Activated CD4-positive, alpha-beta T cell treated with anti-CD3 and anti-CD28 coated beads for 36 hours (primary cell): ENCODE measurements at places on chromosomes 2 and 18. TPM values are rescaled to one million over a fixed set of nuclear protein-coding genes. Genes with fewer than 3 reads are reported as not detected.

The COL6A3 gene
- 36.4 TPM for total RNA-seq

The HYCC2 gene
- 15.8 TPM for total RNA-seq

The TBR1 gene
- total RNA-seq, result 0.04 TPM

The SCG2 gene
- total RNA-seq, result not detected

The RAD51AP2 gene
- not detected for total RNA-seq

The OSBPL6 gene
- total RNA-seq, result 2.5 TPM

The TSGA10 gene
- 6.4 TPM for total RNA-seq

GRCh38 chr18:36805105-36805504, 23.7 kb downstream of the TPGS2 start:
- H3K27ac ChIP-seq, result no peak overlapping the region
- H3K4me1 ChIP-seq, result peaks cover 5% of the 10 kb centered on the region
- H3K36me3 ChIP-seq, result peaks cover 58% of the 10 kb centered on the region

- no peak overlapping the region for H3K27ac ChIP-seq
- DNase-seq, result no peak
- H3K27me3 ChIP-seq, result no peaks in the 10 kb centered on the region
- no peaks in the 10 kb centered on the region for H3K36me3 ChIP-seq
These were observed 39.5 kb downstream of the TGOLN2 start for GRCh38 chr2:85288244-85288725.

DNA sequence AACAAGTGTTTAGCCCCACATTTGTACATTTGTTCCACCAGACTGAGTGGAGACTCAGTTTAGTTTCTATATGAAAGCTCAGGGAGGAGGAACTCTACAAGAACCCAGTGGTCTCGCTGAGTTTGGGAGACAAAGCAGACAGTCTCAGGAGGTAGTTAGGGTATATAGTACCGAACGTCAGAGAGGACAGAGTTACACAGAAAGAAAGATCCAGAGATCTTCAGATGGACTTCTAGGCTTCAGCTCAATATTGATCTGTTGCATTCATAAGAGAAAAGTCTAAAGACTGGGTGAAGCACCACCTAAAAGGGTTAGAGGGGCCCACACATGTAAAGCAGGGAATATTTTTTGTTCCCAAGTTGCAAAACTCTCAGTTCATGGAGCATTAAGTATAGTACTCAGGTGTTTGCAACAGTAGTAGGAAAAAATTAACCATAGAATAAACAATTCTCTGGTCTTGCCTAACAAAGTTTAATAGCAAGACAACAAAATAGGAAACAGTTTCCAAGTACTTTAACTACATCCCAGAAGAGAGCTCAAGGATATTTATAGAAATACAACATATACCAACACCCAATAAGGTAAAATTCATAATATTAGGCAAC, 4.2 kb downstream of the TFPI start:
- H3K4me3 ChIP-seq, result no peak overlapping the region
- no peak for DNase-seq
- H3K36me3 ChIP-seq, result no peaks in the 10 kb centered on the region
- peaks cover 8% of the 10 kb centered on the region for H3K27me3 ChIP-seq
- peaks cover 8% of the 10 kb centered on the region for H3K4me1 ChIP-seq

DNA sequence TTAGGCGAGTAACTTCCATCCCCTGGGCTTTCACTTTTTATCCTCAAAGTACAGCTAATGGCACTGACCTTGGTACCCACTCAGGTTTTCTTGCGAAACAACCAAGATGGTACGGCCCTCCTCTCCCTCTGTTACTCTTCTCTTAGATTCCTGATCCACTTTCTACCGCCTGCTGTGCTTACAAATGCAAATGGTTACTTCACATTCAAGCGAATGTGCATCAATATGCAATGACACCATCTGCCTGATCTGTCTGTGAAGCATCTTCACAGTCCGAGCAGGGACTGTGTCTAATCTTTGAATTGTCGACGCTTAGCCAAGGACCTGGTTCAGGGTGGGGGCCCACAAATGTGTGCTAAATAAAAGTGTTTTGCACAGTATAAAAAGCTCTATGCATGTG, 112.2 kb downstream of the TRIB2 start:
- H3K27me3 ChIP-seq, result peaks cover 4% of the 10 kb centered on the region
- no peak overlapping the region for H3K27ac ChIP-seq
- no peaks in the 10 kb centered on the region for H3K4me1 ChIP-seq
- DNase-seq, result no peak
- H3K36me3 ChIP-seq, result no peaks in the 10 kb centered on the region
- no peak overlapping the region for H3K4me3 ChIP-seq

GRCh38 chr2:209451209-209451834, 27.5 kb downstream of the MAP2 start:
- no peaks in the 10 kb centered on the region for H3K36me3 ChIP-seq
- H3K4me1 ChIP-seq, result no peaks in the 10 kb centered on the region
- no peak for DNase-seq
- no peak overlapping the region for H3K27ac ChIP-seq
- H3K4me3 ChIP-seq, result no peak overlapping the region

DNA sequence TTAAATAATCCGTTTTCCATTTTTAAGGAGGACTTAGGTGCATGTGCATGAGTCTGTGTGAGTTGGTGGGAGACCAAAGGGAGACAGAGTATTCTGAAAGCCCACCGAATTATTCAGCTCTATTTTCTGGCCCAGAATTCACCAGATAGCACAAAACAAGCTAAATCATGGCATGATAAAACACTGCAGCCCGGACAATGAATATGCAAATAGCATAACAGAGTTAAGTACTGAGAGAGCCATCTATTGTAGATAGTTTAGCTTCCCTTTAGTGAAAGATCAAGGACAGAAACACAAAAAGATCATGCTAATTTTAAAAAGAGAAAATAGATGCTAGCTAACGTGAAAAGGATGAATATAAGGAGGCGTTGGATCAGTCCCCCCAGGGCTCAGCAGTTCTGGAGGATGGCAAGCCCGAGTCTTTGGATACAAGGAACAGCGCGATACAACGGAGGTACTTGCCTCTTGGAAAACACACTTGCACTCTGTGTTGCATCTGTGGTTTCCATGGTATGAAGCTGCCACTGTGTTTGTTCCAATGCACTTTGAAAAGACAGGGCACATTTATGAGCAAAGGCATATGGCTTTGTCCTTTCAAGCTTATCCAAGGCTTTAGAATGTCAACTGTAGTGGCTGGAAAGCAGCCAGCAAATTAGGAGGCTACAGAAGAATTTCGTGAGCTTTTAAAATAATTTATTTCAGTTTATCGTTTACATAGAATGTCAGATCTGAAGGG, 119.9 kb downstream of the LYPD1 start:
- no peak overlapping the region for H3K27ac ChIP-seq
- no peak for DNase-seq
- no peaks in the 10 kb centered on the region for H3K36me3 ChIP-seq
- peaks cover 2% of the 10 kb centered on the region for H3K27me3 ChIP-seq
- no peak overlapping the region for H3K4me3 ChIP-seq
- no peaks in the 10 kb centered on the region for H3K4me1 ChIP-seq

GRCh38 chr2:43791035-43791765, 17.4 kb downstream of the DYNC2LI1 start:
- no peak overlapping the region for H3K27ac ChIP-seq
- H3K4me1 ChIP-seq, result peaks cover 25% of the 10 kb centered on the region
- H3K4me3 ChIP-seq, result no peak overlapping the region
- DNase-seq, result no peak

GRCh38 chr2:109638795-109639194, 24.6 kb downstream of the SOWAHC start:
- no peak overlapping the region for H3K4me3 ChIP-seq
- no peaks in the 10 kb centered on the region for H3K36me3 ChIP-seq
- DNase-seq, result no peak
- H3K27me3 ChIP-seq, result peaks cover 2% of the 10 kb centered on the region

GRCh38 chr2:21052044-21052443, 8.2 kb upstream of the APOB start:
- no peaks in the 10 kb centered on the region for H3K36me3 ChIP-seq
- H3K4me3 ChIP-seq, result no peak overlapping the region
- H3K27ac ChIP-seq, result no peak overlapping the region
- no peak for DNase-seq
- H3K27me3 ChIP-seq, result peaks cover 12% of the 10 kb centered on the region

DNA sequence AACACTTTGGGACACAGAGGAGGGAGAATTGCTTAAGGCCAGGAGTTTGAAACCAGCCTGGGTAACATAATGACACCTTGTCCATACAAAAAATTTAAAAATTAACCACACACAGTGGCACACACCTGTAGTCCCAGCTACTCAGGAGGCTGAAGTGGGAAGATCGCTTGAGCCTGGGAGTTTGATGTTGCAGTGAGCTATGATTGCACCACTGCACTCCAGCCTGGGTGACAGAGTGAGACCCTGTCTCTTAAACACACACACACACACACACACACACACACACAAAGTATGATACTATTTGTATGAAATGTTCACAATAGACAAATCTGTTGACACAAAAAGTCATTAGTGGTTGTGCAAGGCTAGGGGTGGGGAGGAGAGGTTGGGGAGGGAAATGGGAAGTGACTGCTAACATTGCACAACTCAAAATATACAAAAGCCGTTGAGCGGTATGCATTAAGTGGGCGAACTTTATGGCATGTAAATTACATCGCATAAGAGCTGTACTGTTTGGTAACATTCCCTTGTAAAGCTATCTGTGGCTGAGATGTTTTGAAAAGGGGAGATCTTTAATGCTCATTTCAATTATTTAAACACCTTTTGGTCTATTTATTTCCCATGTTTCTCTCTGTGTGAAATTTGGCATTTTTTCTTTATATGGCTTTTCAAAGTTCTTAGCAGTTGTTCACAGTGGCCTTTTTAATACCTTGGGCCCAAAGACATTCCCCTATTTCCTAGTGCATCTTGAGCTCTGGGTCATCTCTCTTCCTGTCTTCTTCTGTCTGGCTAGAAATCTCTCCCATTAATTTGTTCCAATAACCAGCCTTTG, 58.9 kb upstream of the ZNF516 start:
- no peak overlapping the region for H3K4me3 ChIP-seq
- peaks cover 2% of the 10 kb centered on the region for H3K27me3 ChIP-seq
- no peak overlapping the region for H3K27ac ChIP-seq
- H3K36me3 ChIP-seq, result no peaks in the 10 kb centered on the region
- no peaks in the 10 kb centered on the region for H3K4me1 ChIP-seq

DNA sequence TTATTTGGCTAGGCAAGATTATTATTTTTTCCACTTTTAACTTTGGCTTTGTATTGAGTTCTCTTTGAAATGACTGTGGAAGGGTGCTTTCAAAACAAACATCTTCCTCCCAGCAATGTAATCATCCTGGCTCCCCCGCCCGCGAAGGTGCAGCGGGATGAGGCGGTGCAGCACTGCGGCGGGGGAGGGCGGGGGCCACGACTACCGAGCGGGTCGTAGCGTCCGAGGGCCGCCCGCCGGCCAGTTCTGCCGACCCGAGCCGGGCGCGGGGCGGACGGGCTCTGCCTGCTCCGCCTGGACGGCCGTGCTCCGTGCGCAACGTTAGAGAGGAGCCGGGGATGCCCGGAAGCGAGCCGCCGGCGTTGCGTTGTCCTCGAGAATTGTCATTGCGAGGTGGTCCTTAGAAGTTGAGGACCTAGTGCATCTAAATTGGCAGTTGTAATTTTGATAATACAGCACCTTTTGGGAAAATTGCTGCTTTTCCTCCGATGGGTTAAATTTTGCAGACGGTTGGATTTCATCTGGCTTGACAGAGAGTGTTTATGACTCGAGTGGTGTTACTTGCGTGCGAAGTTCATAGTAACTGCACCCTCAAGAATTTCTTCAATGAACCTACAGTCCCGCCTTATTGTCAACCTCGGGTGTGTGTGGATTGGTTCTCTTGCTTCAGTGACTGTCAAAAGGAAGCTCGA, 1.1 kb downstream of the EPC2 start:
- peaks cover 11% of the 10 kb centered on the region for H3K27me3 ChIP-seq
- peaks cover 50% of the 10 kb centered on the region for H3K4me1 ChIP-seq
- peaks cover 12% of the 10 kb centered on the region for H3K36me3 ChIP-seq
- H3K27ac ChIP-seq, result peak overlapping the region; percentile 88

- peak overlapping the region; percentile 81 for H3K4me3 ChIP-seq
- H3K4me1 ChIP-seq, result peaks cover 47% of the 10 kb centered on the region
- peak; percentile 25 for DNase-seq
- peak overlapping the region; percentile 100 for H3K27ac ChIP-seq
- no peaks in the 10 kb centered on the region for H3K27me3 ChIP-seq
These were observed 1.1 kb downstream of the CNDP2 start for GRCh38 chr18:74497324-74497676.

- no peaks in the 10 kb centered on the region for H3K36me3 ChIP-seq
- no peak for DNase-seq
- H3K4me1 ChIP-seq, result peaks cover 12% of the 10 kb centered on the region
- H3K27me3 ChIP-seq, result peaks cover 11% of the 10 kb centered on the region
These were observed 379.0 kb downstream of the IRS1 start for GRCh38 chr2:226420646-226421045.

DNA sequence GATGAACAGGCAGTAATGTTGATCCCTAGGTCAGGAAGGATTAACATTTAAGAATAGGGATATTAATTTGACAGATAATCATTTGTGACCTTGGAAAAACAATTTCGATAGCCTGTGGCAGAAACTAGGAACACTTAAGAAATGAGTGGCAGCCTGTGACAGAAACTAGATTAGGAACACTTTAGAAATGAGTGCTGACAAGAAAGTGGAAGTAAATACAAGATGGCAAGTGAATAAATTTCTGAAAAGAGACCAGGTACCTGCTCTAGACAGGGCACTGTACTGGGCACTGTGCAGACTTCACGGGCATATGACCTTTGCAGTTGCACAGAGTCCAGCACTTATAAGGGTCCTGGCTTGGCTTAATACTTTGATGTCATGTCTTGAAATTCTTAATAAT, 5.5 kb upstream of the HNRNPA3 start:
- H3K27ac ChIP-seq, result peak overlapping the region; percentile 34
- no peak for DNase-seq
- no peak overlapping the region for H3K4me3 ChIP-seq
- peaks cover 26% of the 10 kb centered on the region for H3K4me1 ChIP-seq
- H3K36me3 ChIP-seq, result peaks cover 10% of the 10 kb centered on the region
- no peaks in the 10 kb centered on the region for H3K27me3 ChIP-seq

DNA sequence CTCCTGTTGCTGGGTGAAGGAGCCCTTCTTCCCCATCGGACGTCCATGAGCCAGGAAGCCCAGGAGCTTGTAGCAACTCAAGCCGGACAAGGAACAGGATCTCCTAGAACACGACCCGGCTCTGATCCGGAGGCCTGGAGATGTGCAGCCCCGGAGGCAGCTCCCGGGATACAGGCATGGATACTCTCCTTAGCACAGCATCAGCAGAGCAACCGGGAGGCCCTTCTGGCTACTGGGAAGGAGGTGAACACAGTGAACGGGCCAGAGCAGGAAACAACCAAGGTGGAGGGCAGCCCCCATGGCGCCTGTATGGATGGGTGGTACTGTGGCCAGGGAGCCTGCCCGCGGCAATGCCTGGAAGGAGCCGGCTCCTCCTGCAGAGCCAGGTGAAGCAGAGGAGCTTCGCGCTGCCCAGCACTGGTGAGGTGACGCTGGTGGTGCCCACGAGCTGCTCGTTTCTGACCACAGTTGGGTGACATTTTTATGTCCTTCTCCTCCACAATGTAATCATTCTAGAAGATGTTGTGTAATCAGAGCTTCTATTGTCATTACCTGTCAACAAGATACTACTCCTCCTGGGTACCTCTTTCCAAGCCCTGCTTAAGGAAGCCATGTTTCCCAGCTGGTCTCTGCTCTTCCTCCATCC, 94.3 kb downstream of the TWIST2 start:
- no peaks in the 10 kb centered on the region for H3K4me1 ChIP-seq
- no peak overlapping the region for H3K4me3 ChIP-seq
- no peak for DNase-seq
- no peaks in the 10 kb centered on the region for H3K36me3 ChIP-seq
- H3K27me3 ChIP-seq, result no peaks in the 10 kb centered on the region
